Activated naive CD4-positive, alpha-beta T cell treated with anti-CD3 and anti-CD28 coated beads, Interleukin-2, amount 50 U/mL, for 72 hours (primary cell): ENCODE measurements at places on chromosomes 1 and 21. TPM values are rescaled to one million over a fixed set of nuclear protein-coding genes. Genes with fewer than 3 reads are reported as not detected.

DNA sequence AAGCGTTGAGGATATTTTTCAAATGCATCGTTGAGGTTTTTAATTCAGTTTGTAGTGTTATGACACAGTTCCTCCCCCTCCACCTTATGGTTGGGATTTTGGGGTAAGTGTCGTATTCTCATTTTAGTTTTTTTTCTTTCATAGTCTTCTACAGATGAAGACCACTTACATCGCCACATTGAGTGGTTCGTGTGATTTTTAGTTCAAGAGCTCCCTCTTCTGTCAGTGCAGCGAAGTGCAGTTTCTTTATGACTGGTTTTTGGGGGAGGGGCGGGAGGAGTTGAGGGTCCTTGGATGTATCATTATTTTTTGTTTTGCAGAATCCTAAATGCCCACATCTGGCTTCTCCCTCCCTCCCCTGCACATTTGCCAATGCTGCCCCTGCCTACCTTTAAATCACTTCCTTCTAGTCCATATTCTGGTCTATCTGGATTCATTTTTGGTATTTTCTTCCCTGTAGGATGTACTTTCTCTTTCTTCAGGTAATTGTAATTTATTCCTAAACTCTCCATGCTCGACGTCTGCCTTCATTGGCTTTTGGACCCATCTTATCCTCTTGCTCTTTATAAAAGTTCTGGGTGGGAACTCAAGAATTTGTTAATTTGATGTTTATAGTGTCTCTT lies 433.1 kb downstream of the CAMTA1 start:
- no peak for DNase-seq

GRCh38 chr1:226066415-226067078 lies 4.0 kb downstream of the H3-3A start:
- DNase-seq, result no peak

DNA sequence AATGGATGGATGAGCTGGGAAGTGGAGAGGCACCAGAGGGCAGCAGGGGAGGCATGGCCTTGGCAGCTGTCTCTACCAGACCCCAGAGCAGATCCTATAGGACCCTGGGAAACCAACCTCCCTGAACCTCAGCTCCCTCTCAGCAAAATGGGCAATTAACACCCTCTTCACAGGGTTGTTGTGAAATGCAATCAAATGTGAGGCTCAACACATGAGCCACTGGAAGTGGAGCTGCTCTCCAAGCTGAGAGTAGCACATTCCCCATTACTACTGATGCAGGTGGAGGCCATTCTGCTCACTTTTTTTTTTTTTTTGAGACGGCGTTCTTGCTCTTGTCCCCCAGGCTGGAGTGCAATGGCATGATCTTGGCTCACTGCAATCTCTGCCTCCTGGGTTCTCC lies 6.5 kb upstream of the SYNC start:
- no peak for DNase-seq

DNA sequence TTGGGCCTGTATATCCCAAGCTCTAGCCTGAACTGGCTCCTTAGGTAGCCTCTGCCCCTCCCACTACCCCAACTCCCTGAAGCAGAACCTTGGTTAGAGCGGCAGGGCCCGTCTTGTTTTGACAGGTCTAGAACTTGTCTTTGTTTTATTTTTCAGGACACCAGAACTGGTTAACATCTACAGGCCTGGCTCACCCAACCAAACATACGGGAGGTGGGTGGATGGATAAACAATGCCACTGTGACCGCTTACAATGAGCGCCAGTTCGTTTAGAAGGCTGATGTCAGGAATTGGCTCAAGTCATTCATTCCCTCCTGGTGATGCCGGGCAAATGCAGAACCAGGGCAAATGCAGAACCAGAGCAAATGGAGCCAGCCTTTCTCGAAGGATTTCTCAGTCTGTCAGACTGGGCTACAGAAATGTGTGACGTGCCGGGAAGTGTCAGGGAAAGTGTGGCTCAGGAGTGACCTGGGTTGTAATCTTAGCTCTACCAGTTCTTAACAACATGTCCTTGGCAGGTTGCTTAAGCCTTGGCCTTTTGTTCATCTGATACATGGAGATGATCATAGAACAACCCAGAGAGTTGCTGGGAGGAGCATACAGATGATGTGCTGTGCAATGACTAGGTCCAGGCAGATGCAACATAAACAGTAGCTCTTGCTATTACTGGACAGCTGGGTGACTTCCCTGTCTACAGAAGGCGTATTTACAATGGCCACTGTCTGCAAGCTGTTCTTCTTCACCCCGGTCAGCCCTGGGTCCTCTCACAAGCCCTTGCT lies 30.5 kb upstream of the BTG2 start:
- DNase-seq, result no peak

GRCh38 chr1:924656-925560 lies 1.2 kb downstream of the SAMD11 start:
- DNase-seq, result no peak

Gene POMGNT1
- total RNA-seq, result 50.7 TPM

DNA sequence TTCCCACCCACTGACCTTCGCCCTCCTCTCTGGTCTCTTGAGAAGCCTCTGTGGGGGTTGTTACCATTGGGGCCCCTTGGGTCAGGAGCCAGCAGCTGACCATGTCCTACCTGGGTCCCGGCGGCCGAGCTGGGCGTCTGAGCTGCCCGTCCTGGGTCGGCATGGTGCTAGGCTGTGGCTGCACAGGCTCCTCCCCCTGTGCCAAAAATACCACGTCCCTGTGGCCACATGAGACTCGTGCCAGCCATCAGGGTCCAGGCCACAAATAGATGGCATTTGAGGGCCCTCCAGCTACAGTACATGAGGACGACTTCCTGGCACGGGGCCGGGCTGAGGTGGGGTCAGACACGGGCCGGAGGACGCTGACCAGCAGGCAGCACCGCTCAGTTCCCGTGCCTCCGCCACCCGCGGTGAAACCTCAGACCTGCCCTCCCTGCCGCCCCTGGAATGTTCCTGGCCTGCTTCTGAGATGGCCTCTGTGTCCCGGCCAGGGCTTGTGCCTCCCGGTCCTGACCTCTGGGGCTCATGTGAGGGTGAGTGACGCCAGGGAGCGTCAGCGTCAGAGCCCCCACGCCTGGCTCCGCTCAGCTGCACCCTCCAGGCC lies at the start of gene PERM1:
Gene PERM1, minus strand, starts transcription at position 139 of the 604 bp plus-strand sequence. CDS start 1,064 bp downstream, outside the sequence.
- DNase-seq, result no peak

- DNase-seq, result no peak
These were observed 387.8 kb downstream of the OMA1 start for GRCh38 chr1:58158506-58159433.

DNA sequence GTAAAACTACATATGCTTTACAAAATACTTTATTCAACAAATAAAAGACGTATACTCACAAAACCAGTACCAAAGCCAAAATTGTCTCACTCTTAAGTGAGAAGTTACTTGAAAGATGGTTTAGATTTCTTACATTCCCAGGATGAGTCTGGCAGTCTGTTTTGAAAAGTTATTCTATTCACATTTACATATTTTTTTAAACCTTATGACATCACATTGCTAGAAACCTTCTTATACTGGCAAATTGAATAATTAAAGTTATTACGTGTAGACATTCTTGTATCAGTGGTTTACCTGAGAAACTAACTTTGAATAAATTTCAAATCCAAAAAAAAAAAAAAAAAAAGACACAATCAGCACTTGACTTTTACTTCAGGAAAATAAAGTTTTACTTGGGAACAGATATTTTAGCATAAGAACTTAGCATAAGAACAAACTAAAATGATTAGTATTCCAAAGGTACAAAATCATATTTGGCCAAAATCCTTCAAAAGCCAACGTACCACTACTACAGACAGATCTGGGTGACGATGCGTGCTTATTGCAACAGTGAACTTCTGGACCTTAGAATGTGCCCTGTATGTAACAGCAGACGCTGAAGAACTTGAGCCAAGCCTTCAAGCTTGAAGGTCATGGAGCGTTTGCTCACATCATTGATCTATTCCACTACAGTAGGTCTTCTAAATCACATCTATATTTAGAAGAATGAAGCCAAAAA lies 2.5 kb downstream of the CDC42BPA start:
- no peak for DNase-seq

DNA sequence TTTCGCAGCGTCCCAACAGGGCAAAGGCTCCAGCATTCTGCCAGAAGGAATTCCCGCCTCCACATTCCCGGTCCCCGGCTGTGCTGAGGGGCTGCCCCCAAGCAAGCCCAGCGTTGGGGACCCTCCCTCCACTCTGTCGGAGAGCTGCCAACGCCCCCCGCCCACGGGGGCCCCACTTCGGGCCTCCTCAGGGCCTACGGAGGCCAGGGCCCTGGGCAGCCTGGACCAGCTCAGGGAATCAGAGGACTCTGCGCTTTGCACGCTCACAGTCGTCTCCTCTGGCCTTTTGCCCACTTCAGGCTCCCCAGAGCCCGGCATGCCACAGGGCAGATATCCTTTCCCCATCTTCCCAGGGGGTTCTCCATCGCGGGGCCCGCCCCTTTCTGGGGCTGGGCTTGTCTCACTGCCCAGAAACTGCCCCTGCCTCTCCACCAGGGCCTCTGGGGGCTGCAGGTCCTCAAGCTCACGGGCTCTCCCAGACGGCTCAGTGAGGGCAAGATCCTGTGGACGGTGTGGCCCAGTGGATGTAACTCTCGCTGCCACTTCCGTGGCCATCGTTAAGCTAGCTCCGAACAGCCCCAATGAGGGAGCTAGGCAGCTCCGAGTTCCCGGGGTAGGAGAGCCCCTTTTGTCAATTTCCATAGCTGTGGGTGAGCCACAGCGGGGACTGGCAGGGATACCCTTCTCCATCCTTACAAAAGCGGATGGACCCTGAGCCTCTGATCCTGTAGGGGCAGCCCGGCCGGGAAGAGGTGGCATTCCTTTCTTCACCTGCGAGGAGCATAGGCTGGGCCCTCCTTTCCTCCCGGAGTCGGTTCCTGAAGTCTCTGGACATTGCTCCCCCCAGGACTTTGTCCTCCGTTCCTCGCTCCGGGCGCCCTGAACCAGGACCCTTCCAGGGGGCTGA lies 2.8 kb downstream of the ITPKB start:
- DNase-seq, result no peak

Gene VWA5B1
- total RNA-seq, result 0.30 TPM

GRCh38 chr1:2242814-2243725 lies 15.0 kb downstream of the SKI start:
- no peak for DNase-seq

- no peak for DNase-seq
These were observed 27.5 kb downstream of the TBX15 start for GRCh38 chr1:118960567-118961136.

GRCh38 chr21:34670962-34671348 lies 2.2 kb downstream of the CLIC6 start:
- no peak for DNase-seq

DNA sequence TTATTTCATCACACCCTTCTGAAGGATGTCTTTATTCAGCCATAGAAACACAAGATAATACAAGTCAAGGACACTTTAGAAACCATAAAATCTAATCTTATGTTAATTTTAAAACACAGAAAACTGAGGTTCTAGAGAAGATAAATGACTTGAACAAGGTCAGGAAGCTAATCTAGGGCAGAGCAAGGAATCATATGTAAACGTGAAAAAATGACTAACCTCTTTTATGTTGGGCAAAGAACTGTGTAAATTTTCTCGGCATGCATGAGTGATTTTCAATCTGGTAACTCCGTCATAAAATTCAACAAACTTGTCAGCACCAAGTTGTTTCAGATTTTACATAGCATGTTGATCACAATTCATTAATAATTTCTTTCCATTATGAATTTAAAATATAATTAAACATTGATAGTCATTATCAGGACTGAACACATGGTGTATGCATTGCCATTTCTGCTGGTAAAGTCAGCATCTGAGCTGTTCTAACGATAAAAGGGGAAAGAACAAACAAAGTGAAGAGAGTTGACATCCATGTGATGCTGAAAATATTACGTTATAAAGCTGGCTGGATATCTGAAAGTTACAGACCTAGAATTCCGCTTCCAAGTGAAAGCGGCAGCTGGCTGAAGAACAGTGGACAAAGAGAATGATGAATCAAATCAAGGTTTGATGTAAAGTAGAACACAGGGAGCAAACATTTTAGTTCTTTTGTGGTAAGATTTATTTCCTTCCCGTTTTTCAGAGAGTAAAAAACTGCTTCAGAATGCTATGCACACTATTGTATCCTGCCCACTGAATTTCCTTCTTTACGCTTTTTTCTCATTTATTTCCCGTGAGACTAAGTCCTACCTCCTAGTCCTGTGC lies 1037.4 kb upstream of the TMPRSS15 start:
- no peak for DNase-seq

Gene PTPN14
- total RNA-seq, result 4.0 TPM

DNA sequence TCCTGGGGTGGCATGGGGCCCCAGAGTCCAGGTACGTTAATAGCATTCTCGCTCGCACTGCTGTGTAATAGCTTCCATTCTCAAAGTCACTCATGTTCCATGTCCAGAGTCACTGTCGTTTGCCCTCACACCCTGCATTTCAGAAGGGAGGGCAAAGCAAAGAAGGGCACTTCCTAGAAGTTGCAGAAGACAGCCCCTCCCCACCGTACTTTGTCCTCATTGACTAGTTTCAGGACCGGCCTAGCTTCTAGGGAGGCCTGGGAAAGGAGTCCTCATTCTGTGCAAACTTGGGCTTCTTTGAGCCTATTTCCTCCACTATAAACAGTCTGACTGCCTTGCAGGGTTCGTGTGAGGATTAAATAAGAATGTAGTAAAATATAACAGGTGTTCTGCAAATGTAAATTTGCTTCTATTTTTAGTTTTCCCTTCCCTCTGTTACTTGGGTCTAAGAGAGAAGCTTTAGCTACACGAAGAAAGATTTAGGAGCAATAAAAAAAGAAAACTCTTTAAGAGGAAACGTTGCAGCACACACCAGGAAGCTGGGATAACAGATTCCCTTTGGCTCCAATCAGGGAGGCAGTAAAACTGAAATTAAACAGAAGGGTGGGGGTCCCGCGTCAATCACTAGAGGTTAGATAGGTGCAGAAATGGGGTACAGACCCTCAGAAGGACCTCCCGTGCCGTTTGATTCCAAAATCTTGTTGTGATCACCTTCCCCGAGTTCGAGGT lies 40.1 kb downstream of the ACTL8 start:
- no peak for DNase-seq

- no peak for DNase-seq
These were observed 55.9 kb downstream of the PCBP3 start for GRCh38 chr21:45699251-45699942.
